Dermis microvascular lymphatic vessel endothelial cell (primary cell): ENCODE measurements at places on chromosomes 12 and 14. TPM values are rescaled to one million over a fixed set of nuclear protein-coding genes. Genes with fewer than 3 reads are reported as not detected.

The FKBP3 gene
- total RNA-seq = 14.8 and 18.2 TPM in 2 replicates

The TSPAN8 gene
- total RNA-seq = not detected in 2 replicates

The RGS6 gene
- not detected in 2 replicates for total RNA-seq

The SLC4A8 gene
- total RNA-seq = 0.76 and 0.90 TPM in 2 replicates

The CDC42BPB gene
- total RNA-seq = 89.3 and 127 TPM in 2 replicates

The NTF3 gene
- not detected in 2 replicates for total RNA-seq

The C12orf60 gene
- 0.63 and 0.77 TPM in 2 replicates for total RNA-seq
